ENCODE measurements at places on chromosomes 2 and 18. TPM values are rescaled to one million over a fixed set of nuclear protein-coding genes. Genes with fewer than 3 reads are reported as not detected.

The ERFE gene
- total RNA-seq, result not detected

- H3K4me3 ChIP-seq, result no peak overlapping the region
- no peak for DNase-seq
- peaks cover 28% of the 10 kb centered on the region for H3K4me1 ChIP-seq
- H3K36me3 ChIP-seq, result no peaks in the 10 kb centered on the region
Measured at GRCh38 chr2:232871418-232871834, 1.4 kb downstream of the SNORC start.

- no peak overlapping the region for H3K27ac ChIP-seq
- DNase-seq, result no peak
- no peaks in the 10 kb centered on the region for H3K36me3 ChIP-seq
Measured at GRCh38 chr18:13831864-13832508, 8.0 kb downstream of the MC5R start.

The ERICH2 gene
- not detected for total RNA-seq

DNA sequence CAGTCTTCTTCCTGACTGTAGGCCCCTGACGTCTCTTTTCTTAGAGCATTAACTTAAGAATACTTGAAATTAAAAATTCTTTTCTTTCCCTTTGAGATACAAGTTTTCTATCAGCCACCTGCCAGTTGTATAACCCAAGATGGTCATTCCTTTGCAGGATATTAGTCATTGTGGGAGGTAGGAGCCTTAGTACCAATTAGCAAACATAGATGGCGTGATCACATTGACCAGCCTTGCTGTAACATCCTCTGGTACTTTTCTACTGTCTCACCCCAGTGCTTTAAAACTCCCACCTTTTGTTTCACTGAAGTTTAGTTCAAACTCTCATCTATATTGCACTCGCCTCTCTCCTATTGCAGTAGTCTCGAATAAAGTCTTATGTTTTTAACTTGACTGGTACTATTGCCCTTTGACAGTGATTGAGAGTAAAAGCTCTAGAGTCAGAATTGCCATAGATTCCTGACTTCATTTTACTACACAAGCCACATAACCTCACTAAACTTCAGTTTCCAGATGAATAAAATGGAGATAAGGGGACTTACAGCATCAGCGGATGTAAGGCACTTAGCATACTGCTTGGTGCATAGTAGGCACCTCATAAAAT is 74.1 kb downstream of the VRK2 start:
- H3K4me3 ChIP-seq, result no peak overlapping the region
- no peak overlapping the region for H3K27ac ChIP-seq
- peaks cover 20% of the 10 kb centered on the region for H3K36me3 ChIP-seq
- no peaks in the 10 kb centered on the region for H3K27me3 ChIP-seq
- H3K4me1 ChIP-seq, result no peaks in the 10 kb centered on the region
- no peak for DNase-seq

DNA sequence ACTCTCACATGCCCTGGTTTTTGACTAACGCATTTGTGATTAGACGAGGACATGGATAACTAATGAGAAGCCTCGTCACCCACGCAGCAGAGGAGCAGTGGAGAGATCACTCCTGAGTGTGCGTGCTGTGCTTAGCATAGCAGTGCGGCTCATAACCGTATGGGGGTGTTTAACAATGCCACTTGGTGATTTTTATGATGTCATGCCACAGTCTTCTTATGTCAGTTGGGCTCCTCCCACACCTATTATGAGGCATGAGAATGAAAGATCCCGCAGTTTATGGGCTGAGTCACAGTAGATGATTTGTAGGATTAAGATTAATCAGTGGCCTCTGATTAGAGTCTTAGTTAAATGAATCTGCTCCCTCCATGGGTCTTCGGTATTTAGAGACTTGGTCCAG is 2.5 kb upstream of the SMIM21 start:
- H3K36me3 ChIP-seq, result no peaks in the 10 kb centered on the region
- H3K27me3 ChIP-seq, result no peaks in the 10 kb centered on the region
- no peak for DNase-seq
- H3K27ac ChIP-seq, result no peak overlapping the region
- H3K4me1 ChIP-seq, result no peaks in the 10 kb centered on the region

DNA sequence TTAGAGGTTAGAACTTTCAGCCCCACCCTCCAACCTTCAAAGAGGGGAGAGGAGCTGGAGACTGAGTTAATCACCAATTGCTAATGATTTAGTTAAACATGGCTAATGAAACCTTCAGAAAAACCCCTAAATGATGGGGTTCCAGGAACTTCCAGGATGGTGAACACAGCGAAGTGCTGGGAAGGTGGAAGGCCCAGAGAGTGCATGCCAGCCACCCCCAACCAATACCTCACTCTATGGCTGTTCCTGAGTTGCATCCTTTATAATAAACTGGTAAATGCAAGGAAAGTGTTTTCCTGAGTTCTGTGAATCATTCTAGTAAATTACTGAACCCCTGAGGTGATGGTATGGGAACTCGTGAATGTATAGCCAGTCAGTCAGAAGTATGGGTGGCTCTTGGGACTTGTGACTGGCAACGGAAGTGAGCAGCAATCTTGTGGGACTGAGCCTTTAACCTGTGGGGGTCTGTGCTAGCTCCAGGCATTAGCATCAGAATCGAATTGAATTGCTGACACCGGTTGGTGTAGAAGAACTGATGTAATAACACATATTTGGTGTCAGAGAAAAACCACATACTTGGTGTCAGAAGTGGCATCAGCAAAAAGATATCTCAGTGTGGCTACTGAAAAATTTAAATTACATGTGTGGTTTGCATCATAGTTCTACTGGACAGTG is 37.4 kb downstream of the NPHP1 start:
- no peak overlapping the region for H3K27ac ChIP-seq
- DNase-seq, result no peak
- no peaks in the 10 kb centered on the region for H3K4me1 ChIP-seq
- H3K4me3 ChIP-seq, result no peak overlapping the region
- H3K36me3 ChIP-seq, result no peaks in the 10 kb centered on the region

DNA sequence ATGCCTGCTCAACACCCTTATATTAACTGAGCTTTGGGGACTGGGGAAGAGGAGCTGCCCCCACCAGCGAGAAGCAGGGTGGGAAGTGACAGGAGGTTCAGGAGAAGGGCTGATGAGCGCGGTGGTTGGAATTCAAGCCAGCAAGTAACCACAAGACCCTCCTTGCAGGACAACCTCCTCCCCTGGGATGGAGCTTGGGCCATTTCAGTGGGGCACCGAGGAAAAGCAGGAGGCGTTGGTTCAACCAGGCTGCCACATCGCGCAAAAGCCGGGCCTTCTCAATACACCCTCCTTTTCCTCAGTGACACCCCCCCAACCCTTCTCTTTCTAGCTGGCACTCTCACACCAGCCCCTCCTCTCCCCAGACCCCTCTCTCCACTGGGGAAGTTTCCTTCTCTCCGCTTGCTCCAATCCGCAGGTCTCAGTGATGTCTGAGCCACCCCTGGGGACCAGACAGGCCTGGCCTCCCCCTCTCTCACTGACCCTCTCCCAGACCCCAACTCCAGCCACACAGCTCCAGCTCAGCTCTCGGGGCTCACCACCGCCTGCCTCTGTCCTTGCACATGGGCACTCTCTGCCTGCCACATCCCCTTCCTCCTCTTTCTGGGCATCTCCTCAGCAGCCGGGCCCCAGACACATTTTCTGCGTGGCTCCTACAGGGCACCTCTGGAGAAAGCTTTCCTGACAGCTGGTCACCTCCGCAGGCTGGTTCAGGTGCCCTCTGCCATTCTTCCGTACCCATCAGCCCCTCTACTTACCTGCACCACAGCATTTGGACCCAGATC is 44.5 kb downstream of the KCNF1 start:
- H3K27me3 ChIP-seq, result no peaks in the 10 kb centered on the region
- H3K36me3 ChIP-seq, result no peaks in the 10 kb centered on the region
- no peak overlapping the region for H3K4me3 ChIP-seq
- no peak overlapping the region for H3K27ac ChIP-seq

DNA sequence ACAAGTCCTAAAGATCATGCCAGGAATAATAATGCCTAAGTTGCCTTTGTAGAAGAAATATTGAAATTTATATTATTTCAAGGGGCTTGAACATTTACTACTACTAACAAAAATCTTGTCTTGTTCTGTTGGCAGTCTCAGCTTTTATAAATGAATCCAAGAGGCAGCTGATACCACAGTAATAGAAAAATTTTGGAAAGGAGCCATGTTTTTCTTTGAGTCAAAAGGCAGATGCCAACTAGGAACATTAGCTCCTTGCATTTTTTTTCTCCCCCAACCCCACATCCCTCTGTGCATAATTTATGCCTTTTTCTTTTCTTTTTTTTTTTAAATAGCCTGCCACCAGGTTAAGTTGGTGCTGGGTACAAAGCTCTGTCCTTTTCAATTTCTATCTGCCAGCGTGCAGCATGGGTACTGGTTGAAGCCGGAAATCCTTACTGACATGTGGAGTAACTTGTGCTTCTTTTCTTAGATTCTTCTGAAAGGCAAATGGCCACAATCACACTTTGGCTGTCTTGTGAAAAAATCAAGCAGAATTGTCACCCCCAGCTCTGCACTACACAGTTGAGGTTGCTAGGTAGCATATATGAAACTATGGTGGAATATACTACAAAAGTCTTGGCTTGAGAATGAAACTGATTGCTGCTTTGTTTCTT is 98.8 kb downstream of the RHBDD1 start:
- no peak overlapping the region for H3K4me3 ChIP-seq
- H3K4me1 ChIP-seq, result no peaks in the 10 kb centered on the region

The MRPL19 gene
- 52.9 TPM for total RNA-seq

GRCh38 chr2:108591163-108591562 is 56.9 kb downstream of the LIMS1 start:
- no peak overlapping the region for H3K4me3 ChIP-seq
- no peak overlapping the region for H3K27ac ChIP-seq
- H3K4me1 ChIP-seq, result no peaks in the 10 kb centered on the region
- no peaks in the 10 kb centered on the region for H3K27me3 ChIP-seq
- DNase-seq, result no peak
- no peaks in the 10 kb centered on the region for H3K36me3 ChIP-seq

DNA sequence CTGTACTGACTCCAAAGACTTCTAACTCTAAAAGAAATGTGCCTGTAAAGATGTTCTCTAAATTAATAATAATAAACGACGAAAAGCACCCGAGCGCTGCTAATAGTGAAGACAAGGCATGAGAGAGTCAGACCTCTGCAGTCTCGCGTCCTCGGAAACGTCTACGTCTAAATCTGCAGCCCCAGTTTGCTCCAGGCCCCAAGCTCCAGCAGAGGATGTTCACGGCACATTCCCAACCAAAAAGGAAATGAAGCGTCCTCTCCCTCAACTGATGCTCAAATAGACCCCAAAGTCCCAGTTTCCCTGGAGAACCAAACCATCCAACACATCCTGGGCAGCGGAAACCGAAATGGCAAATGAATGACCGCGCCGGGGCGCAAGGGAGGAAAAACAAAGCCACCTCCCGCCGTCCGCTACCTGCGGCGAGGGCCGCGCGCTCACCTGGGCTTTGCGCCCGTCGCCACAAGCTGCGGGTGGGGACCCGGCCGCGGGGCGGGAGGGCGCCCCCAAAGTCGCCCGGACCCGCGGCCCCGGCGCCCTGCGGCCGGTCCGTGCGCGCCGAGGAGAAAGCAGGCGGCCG is 47.1 kb upstream of the CCDC150 start:
- DNase-seq, result no peak
- H3K27ac ChIP-seq, result peak overlapping the region; percentile 83
- H3K36me3 ChIP-seq, result no peaks in the 10 kb centered on the region
- H3K27me3 ChIP-seq, result no peaks in the 10 kb centered on the region
- H3K4me3 ChIP-seq, result peak overlapping the region; percentile 61

DNA sequence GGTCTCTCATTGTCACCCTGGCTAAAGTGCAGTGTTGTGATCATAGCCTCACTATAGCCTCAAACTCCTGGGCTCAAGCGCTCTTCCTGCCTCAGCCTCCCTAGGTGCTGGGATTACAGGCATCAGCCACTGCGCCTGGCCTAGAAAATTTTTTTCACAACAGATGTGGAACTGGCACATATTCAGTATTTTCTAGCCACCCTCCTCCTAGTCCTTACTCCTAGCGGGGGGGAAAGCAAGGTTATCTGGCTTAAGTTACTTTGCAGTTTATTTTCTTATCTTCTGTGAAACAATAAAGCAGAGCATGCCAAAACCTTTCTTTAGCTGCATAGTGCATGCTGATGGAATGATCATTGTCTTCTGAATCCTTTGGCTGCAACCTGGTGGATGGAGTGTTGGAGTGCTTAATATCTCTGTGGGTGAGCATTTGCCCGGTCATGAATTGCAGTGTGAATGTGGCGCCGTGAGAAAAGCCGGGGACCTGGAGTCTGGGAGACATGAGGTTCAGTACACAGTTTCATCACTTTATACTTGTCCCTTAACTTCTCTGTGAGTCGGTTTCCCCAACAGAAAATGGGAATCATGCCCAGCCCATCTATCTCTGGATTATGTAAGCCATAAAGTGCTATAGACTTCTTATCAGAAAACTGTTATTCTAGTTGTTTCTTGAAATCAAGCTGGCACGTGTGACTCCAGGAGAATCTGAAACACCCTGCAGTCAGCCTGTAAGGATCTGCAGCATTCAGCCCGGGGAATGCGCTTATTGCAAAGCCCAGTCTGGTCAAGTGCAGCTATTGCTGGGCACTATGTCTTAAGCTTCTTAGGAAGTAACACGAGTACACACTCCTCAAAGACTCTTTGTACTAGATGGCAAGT is 38.2 kb upstream of the MAP3K20 start:
- H3K27ac ChIP-seq, result no peak overlapping the region
- DNase-seq, result no peak
- H3K4me1 ChIP-seq, result no peaks in the 10 kb centered on the region

The FER1L5 gene
- total RNA-seq, result 0.20 TPM

DNA sequence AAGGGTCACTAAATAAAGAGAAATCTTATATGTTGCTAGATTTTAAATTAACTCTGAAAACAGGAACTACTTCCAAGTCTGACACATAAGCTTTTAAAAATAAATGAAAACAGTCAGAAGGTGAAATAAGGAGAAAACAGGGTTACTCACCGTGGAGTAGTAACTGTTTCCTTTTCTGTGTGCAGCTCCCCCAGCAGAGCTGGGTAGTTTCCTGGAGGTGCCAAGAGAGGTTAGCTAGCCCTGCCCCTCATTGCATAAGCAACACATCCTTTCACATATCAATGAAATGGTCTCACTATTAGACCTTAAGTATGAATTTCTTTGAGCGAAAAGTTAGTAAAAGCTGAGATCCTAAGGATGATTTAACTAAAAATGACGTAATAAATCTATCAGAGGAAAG is 54.0 kb upstream of the GPR75 start:
- peaks cover 2% of the 10 kb centered on the region for H3K36me3 ChIP-seq
- H3K27me3 ChIP-seq, result no peaks in the 10 kb centered on the region
- no peak for DNase-seq
- H3K4me1 ChIP-seq, result no peaks in the 10 kb centered on the region

The CNRIP1 gene
- 39.6 TPM for total RNA-seq

GRCh38 chr2:63124218-63124617 is 73.6 kb downstream of the OTX1 start:
- H3K36me3 ChIP-seq, result no peaks in the 10 kb centered on the region
- DNase-seq, result no peak
- H3K4me3 ChIP-seq, result no peak overlapping the region
- no peaks in the 10 kb centered on the region for H3K27me3 ChIP-seq

Data from tibial nerve (tissue), 4 donors.